ENCODE measurements at places on chromosomes 16 and 17. TPM values are rescaled to one million over a fixed set of nuclear protein-coding genes. Genes with fewer than 3 reads are reported as not detected.

NOG gene
- 0.41 TPM for total RNA-seq

IRX5 gene
- 36.8 TPM for total RNA-seq

ANKFN1 gene
- total RNA-seq: not detected

SULT1A4 gene
- total RNA-seq: 5.2 TPM

RMI2 gene
- total RNA-seq: 0.60 TPM

TPSD1 gene
- not detected for total RNA-seq

- no peaks in the 10 kb centered on the region for H3K27me3 ChIP-seq
- no peak for DNase-seq
- no peak overlapping the region for H3K27ac ChIP-seq
- no peak overlapping the region for H3K4me3 ChIP-seq
- H3K4me1 ChIP-seq: peaks cover 76% of the 10 kb centered on the region
Observed at GRCh38 chr16:75457485-75458021, 6.9 kb downstream of the TMEM170A start.

GRCh38 chr16:11320170-11320569 lies 25.1 kb upstream of the RMI2 start:
- H3K4me1 ChIP-seq: no peaks in the 10 kb centered on the region
- no peak overlapping the region for H3K4me3 ChIP-seq
- no peaks in the 10 kb centered on the region for H3K36me3 ChIP-seq
- H3K27me3 ChIP-seq: no peaks in the 10 kb centered on the region

- DNase-seq: peak; percentile 82
- peaks cover 42% of the 10 kb centered on the region for H3K36me3 ChIP-seq
- peak overlapping the region; percentile 95 for H3K4me3 ChIP-seq
- no peaks in the 10 kb centered on the region for H3K27me3 ChIP-seq
- H3K27ac ChIP-seq: peak overlapping the region; percentile 97
Observed at GRCh38 chr16:30121741-30122571, 1.1 kb downstream of the MAPK3 start.

DNA sequence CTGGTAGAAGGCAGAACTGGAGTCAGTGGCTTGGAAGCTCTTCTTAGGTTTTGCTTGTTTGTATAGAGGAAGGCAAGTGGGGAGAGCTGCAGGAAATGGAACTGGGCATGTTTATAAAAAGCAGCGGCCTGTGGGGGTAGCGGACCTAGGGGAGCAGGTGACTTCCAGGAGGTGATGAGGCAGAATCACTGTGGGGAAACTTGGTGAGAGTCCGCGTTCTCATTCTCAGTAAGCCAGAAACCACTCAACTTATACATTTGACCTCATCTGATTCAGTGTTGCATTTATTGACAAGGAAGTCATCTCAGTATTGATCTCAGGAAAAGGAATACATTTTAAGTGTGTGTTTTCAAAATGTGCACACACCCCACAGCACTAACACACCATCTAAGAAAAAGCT lies 299.8 kb downstream of the CNTNAP4 start:
- H3K36me3 ChIP-seq: no peaks in the 10 kb centered on the region
- no peak overlapping the region for H3K27ac ChIP-seq
- no peak for DNase-seq
- no peaks in the 10 kb centered on the region for H3K27me3 ChIP-seq

- H3K4me1 ChIP-seq: peaks cover 79% of the 10 kb centered on the region
- DNase-seq: no peak
- H3K27ac ChIP-seq: no peak overlapping the region
- no peaks in the 10 kb centered on the region for H3K36me3 ChIP-seq
Observed at GRCh38 chr16:72845322-72846020, 202.5 kb downstream of the ZFHX3 start.

- H3K4me3 ChIP-seq: peak overlapping the region; percentile 64
- H3K27me3 ChIP-seq: peaks cover 100% of the 10 kb centered on the region
- H3K4me1 ChIP-seq: peaks cover 49% of the 10 kb centered on the region
Observed at GRCh38 chr17:49968405-49969133, 421 bp upstream of the DLX4 start.

DNA sequence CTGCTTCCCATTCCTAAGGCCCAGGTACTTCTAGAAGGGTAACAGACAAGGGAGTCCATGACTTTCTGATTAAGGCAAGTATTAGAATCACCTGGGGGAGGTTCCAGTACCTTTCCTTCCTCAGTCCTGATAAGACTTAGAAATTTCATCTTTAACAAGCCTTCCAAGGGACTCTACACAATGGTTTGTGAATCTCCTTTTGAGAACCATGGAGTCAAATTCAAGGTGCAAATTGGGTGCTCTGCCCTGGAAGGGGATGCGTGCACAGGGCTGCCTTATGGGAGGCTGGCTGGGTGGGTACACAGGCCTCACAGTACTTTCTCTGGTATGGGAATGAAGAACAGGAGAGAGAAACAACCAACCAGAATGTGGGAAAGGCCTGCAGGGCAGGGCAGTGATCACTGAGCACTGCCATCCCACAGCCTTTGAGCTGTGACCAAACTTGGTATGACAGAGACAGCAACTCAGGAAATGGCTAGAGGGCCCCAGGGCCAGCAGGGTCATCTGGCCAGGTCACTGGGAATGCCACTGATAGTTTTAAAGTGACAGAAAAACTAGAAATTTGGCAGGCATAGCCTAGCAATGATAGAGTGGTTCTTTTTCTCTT lies 3.6 kb upstream of the TMIGD1 start:
- DNase-seq: no peak
- no peak overlapping the region for H3K4me3 ChIP-seq
- no peak overlapping the region for H3K27ac ChIP-seq

DNA sequence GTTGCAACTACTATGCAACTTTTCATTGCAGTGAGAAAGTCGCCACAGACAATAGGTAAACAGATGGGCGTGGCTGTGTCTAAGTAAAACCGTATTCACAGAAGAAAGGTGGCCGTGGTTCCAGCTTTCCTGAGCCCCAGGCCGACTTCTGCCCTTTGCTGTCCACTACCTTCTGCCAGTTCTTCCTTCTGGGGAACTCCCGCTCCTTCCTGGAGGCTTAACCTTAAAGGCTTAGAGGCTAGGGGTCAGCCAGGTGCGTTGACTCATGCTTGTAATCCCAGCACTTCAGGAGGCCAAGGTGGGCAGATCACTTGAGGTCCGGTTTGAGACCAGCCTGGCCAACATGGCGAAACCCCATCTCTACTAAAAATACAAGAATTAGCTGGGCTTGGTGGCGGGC lies 2.1 kb upstream of the SEPTIN12 start:
- no peak overlapping the region for H3K27ac ChIP-seq
- H3K4me3 ChIP-seq: no peak overlapping the region
- no peaks in the 10 kb centered on the region for H3K36me3 ChIP-seq
- no peak for DNase-seq

DNA sequence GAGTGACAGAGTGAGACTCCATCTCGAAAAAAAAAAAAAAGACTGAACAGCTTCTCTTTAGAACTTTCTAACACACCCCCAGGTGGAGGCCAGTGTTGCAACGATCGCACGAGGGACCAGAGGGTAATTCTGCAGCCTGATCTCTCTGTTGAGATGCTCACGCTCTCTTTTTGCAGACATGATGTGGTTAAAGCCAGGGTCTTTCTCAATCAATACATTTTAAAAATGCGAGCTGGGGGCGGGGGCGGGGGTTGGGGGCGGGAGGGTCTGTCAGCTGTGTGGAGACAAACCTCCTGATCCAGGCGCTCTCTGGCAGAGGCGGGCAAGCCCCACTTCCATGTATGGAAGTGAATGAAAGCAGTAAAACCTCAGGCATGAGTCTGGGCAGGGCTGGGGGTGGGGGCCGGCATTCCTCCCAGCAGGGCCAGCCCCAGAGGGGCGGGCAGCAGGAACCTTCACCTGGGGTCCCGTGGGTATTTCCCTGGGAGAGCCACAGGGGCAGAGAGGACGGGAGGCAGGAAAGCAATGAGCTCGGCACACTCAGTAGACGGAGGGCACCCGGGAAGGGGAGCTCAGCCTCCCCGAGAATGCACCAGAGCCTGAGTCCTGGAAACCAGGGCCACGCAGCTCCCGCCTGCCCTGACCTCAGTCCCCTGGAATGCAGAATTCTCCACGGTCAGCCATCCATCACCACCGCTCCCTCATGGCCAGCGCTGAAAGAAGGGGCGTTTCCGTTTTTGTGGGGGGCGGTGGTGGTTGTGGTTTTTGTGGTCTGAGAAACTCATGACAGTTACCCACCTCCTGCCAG lies 28.0 kb downstream of the NXN start:
- H3K27me3 ChIP-seq: no peaks in the 10 kb centered on the region
- peak overlapping the region; percentile 34 for H3K4me3 ChIP-seq
- H3K4me1 ChIP-seq: peaks cover 25% of the 10 kb centered on the region
- no peaks in the 10 kb centered on the region for H3K36me3 ChIP-seq
- DNase-seq: no peak

- peaks cover 5% of the 10 kb centered on the region for H3K4me1 ChIP-seq
- peaks cover 65% of the 10 kb centered on the region for H3K36me3 ChIP-seq
- no peak overlapping the region for H3K27ac ChIP-seq
- no peak overlapping the region for H3K4me3 ChIP-seq
- no peaks in the 10 kb centered on the region for H3K27me3 ChIP-seq
Observed at GRCh38 chr16:88725609-88726407, 19.5 kb downstream of the CTU2 start.

GRCh38 chr17:75748706-75749105 lies 16.3 kb downstream of the GALK1 start:
- peaks cover 20% of the 10 kb centered on the region for H3K4me1 ChIP-seq
- no peak overlapping the region for H3K4me3 ChIP-seq
- no peaks in the 10 kb centered on the region for H3K27me3 ChIP-seq
- H3K36me3 ChIP-seq: no peaks in the 10 kb centered on the region
- no peak for DNase-seq

DNA sequence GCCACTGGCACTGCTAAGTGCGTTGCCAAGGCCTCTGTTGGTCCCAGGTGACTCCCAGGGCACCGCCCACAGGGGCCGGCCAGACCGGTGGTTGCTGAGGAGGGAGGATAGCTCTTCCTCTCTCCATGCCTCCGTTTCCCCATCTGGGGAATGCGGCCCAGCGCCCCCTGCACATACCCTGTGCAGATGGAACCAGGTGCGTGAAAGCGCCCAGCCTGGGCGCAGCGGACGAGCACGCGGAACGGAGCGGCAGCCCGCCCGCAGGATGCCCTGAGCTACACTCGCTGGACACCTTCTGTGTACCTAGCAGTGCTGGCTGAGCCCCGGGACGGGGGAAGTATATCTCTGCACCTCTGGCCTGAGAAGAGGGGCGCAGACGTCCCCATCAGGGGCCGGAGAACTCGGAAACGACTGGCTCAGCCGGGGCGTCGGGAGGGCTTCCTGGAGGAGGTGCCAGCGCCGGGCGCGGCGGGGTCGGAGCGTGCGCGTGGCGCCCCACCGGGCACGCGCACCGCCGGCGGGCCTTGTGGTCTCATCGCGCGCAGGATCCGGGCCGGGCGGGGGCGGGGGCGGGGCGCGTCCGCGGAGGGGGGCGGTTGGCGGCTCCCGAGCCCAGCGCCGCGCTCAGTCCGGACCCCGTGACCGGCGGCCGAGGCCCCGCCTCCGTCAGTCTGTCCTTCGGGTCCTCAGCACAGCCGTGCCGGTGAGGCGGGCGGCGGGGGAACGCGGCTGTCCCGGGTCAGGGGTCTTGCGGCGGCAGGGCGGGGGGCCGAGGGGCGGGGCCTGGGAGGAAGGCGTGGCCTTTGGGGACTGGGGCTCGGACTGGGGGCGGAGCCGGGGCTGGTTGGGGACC lies at the start of the genes CCDC78 and HAGHL:
CCDC78 (minus strand) TSS at position 6 of the 853 bp plus-strand sequence. CDS start 76 bp downstream, outside the sequence.
HAGHL (plus strand) TSS at position 669 of the 853 bp plus-strand sequence. CDS start 404 bp downstream, outside the sequence.
- H3K4me3 ChIP-seq: peak within 1 kb of the TSS; percentile 75
- H3K27ac ChIP-seq: no peak within 1 kb of the TSS
- H3K36me3 ChIP-seq: peaks cover 5% of the 10 kb centered on the region
- peaks cover 32% of the 10 kb centered on the region for H3K4me1 ChIP-seq

- H3K36me3 ChIP-seq: peaks cover 4% of the 10 kb centered on the region
- no peak overlapping the region for H3K4me3 ChIP-seq
- no peaks in the 10 kb centered on the region for H3K27me3 ChIP-seq
- H3K4me1 ChIP-seq: no peaks in the 10 kb centered on the region
- DNase-seq: no peak
Observed at GRCh38 chr17:75734674-75735294, 13.5 kb downstream of the ITGB4 start.

DNA sequence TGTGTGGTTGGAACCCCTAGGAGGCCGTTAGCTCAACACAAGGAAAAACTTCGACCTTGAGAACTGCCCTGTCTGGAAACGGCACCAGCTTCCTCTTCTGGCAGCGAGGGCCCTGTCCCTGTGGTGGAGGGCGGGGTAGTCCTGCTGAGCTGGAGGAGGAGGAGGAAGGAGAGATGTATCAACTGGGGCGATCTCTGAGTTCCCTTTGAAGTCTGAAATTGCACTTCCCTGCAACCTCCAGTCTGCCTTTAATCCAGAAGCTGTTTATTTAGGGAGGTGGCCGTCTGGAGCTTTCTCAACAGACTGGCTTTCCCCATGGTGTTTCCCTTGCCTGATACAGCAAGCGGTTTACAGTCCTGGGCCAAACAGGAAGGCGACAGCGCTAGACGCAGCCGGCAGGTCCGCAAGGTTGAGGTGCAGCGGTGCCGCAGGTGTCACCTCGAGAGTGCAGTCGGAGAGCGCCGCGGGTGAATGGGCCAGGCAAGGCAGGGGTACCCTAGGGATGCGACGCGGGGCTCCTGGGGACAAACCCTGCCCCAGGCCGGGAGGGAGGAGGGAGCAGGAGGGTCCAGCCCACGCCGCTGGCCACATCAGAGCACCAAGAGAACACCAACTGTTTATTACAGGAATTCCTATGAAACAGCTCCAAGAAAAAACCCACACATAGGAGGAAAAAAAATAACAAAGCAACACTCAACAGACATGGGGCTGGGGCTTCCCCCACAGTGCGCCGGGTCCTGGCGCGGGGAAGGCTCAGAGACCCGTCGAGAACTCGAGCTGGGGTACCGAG lies 11.4 kb upstream of the MRPS23 start:
- peak overlapping the region; percentile 81 for H3K27ac ChIP-seq
- peaks cover 48% of the 10 kb centered on the region for H3K4me1 ChIP-seq
- H3K36me3 ChIP-seq: peaks cover 12% of the 10 kb centered on the region
- DNase-seq: peak; percentile 64
- no peaks in the 10 kb centered on the region for H3K27me3 ChIP-seq

DNA sequence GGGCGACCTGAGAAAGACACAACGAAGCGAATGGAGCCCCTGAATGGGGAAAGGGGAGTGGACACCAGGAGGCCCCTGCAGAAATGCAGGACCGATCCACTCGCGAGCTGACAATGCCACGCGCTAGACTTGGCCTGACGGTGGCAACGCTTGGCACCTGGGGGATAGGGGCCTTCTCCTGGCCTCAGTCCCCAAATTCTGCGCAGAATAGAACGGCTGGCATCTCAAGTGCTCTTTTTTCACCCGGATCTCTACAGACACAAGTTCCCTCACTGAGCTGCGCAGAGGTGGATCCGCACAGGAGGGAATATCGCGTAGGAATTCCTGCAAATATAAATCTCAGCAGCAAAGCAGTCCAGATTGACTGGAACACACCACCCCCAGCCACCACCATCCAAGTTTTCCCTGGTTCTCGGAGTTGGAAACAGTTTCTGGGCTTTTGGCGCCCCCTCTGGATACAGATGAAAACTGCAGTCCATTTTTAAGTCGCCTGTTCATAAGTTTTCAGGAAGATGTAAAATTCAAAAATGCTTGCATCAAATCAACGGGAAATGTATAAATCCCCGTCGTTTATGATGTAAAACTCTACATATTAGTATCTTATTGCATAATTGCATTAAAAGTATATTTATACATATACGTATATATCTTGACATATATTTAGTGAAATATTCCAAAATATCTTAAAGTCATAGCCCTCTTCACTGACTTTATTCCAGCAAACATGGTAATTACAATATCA lies 2.3 kb upstream of the SOX9 start:
- H3K36me3 ChIP-seq: no peaks in the 10 kb centered on the region
- H3K27me3 ChIP-seq: peaks cover 92% of the 10 kb centered on the region
- H3K4me3 ChIP-seq: peak overlapping the region; percentile 81
- peak overlapping the region; percentile 85 for H3K27ac ChIP-seq
- DNase-seq: peak; percentile 52
- H3K4me1 ChIP-seq: peaks cover 66% of the 10 kb centered on the region

Data from left ventricle myocardium inferior (tissue), 1 donor.